Mesenteric fat pad (tissue), 1 donor: ENCODE measurements at places on chromosomes 13 and 19.

DNA sequence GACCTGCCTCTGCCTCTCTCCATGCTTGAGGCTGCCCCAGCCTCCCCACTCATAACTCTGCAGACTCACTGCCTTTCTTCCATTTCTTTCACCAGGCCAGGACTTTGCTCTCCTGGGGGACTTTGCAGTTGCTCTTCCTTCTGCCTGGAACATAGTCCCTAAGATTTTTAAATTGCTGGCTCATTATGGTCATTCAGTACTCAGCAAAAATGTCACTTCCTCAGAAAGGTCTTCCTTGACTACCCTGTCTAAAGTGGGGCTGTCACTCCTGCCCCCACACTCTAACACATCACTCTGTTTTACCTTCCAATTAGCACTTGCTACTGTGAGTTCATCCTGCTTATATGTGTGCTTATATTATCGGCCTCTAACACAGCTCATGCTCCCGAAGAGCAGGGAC is 618.2 kb downstream of the UQCRFS1 start:
- DNase-seq = no peak

DNA sequence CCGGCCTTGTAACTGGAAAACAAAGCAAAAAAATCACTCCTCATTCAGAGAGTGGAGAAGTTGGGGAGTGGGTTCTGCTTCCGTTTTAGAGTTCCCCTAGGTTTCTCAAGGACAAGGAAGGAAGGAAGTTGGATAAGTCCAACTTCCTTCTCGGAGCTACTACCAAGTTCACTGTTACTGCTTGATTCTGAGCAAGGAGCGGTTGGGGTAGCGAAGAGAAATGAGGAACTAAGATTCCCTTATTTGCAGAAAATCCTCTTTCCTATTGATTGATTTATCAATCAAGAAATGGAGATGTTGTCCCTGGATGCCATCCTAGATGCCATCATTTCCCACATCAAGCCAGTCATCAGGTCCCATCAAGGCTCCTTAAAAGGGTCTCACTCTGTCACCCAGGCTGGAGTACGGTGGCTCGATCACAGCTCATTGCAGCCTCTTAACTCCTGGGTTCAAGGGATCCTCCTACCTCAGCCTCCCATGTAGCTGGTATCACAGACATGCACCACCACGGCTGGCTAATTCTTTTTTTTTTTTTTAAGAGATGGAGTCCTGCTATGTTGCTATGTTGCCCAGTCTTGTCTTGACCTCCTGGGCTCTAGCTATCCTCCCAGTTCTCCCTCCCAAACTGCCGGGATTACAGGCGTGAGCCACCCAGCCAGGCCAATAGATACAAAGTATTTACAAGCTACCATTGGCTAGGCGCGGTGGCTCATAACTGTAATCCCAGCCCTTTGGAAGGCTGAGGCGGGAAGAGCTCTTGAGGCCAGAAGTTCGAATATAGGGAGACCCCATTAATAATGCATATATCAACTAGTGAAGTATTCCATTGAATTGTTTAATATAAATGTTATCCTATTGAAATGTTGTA is 809 bp upstream of the B9D2 start:
- DNase-seq = no peak

- no peak for DNase-seq
Measured at GRCh38 chr19:604355-604754, 14.7 kb downstream of the HCN2 start.

DNA sequence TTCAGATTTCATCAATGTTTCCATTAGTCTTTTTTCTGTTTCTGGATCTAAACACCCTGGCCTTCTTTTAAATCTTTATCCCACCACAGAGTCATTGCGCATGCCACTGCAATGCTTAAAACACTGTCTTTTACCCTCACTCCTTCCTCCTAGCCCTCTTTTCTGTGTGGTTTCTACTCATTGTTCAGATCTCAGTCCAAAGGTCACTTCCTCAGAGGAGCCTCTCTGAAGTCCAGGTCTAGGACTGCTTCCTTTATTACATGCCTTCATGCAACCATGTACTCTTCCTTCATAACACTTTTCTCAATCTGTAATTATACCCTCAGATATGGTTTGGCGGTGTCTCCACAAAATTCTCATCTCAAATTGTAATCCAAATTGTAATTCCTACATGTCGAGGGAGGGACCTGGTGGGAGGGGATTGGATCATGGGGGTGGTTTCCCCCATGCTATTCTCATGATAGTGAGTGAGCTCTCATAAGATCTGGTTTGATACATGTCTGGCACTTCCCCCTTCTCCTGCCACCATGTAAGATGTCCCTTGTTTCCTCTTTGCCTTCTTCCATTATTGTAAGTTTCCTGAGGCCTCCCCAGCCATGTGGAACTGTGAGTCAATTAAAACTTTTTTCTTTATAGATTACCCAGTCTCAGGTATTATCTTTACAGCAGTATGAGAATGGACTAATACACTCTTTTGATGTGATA is 808.9 kb downstream of the DIAPH3 start:
- DNase-seq = no peak

DNA sequence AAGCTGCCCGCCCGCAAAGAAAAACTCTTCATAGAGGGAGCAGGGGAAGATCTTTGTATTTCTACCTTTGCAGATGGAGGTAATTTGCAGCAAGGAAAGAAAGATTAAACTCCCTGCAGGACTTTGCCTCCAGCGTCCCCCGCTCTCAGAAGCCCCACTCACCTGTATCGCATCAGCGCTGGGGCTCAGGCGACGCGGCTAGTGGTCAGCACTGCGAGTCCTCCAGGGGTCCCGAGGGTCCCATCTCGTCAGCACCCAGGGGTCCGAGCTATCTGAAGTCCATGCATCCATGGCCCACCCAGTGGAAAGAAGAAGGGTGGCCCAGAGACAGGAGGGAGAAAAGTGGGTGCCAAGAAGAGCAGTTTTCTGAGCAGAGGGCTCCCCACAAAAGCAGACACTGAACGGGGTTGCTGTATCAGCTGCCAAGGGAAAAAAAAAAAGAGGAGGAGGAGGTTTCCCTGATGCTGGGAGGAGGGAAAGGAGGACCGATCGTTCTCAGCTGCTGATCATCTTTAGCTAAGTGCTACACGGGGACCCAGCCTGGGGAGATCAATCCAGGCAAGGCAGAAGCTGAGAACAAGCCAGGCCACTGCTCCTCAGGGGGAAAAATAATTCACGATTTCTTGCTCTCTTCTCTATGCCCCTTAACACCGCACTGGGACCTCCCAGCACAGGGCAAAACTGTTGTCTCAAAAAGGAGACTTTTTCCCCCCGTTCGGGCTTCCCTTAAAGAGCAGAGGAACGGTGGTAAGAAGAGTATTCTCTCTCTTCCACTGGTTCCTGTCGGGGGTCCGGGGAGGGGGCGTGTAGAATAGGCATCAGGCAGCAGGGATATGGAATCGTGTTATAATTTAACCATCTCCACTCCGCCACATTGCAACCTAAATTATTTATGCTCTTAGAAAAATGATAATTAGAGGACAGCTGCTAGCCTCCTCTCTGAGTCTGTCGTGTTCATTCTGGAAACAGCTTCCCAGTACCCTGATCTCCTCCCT is 117.7 kb upstream of the CACNA1A start:
- peak; percentile 51 for DNase-seq

GRCh38 chr13:94759120-94759728 is 46.9 kb upstream of the SOX21 start:
- no peak for DNase-seq

DNA sequence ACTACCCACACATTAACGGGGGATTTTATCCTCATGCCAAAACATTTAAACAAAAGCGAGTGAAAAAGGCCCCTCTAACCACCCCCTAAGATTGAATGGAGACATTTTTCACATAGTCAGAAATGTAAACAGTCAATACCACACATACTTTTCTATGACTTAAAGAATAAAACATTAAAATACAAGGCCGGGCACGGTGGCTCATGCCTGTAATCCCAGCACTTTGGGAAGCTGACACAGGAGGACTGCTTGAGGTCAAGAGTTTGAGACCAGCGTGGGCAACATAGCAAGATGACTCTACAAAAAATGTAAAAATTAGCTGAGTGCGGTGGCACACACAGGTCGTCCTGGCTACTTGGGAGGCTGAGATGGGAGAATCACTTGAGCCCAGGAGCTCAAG is 47.3 kb downstream of the MPHOSPH8 start:
- no peak for DNase-seq

DNA sequence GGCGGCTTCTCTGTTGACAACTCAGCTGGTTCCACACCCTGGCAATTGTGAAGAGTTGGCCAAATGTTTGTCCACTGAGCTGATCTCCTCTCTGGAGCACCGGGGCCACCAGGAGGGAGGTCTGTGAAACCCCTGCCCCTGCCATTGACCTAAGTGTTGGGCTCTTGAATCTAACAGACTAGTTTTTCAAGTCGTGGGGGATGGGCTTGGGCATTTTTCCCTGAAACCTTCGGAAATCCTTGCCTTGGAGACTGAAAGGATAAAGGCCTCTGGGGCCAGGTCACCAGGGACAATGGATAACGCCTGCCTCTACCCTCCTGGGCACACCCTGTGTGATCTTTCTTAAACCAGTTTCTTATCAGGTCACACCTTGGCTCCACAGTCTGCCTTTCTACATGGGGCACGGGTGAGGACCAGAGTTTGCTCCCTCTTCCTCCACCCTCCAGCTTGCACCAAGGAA is 881 bp downstream of the GEMIN7 start:
- DNase-seq = no peak

DNA sequence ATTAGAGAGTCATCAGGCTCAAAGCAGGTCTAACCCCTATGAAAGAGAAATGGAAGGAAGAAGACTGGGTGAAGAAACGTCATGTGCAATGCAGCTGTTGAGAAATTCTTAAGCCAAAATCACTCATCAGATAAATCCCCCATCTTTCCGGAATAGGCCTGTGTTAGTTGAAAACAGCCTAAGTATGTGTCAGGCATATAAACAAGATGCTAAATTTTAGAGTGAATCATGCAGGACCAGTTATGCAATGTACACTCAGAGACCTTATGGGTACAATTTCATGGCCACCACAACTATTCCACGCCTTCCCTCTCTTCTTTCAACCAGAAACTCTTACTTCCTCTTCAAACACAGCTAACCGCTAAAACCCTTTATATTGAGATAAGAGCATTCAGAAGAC is 717.7 kb upstream of the ATXN8OS start:
- DNase-seq = no peak

GRCh38 chr13:102326381-102327118 is 75.3 kb downstream of the FGF14 start:
- DNase-seq = no peak

DNA sequence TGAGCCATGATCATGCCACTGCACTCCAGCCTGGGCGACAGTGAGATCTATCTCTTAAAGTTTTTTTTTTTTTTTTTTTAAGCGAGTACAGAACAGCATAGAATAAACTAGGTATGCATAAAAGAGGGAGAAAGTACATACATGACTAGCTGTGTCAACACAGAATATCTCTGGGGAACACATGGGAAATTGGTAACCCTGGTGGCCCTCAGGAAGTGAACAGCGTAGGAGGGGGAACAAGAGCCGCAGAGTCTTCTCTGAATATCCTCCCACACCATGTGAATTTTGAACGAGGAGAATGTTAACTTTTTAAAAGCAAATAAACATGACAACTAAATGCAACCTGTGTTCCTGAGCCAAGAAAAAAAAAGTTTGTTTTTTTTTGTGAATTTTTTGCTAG is 15.2 kb downstream of the PHLDB3 start:
- DNase-seq = no peak

DNA sequence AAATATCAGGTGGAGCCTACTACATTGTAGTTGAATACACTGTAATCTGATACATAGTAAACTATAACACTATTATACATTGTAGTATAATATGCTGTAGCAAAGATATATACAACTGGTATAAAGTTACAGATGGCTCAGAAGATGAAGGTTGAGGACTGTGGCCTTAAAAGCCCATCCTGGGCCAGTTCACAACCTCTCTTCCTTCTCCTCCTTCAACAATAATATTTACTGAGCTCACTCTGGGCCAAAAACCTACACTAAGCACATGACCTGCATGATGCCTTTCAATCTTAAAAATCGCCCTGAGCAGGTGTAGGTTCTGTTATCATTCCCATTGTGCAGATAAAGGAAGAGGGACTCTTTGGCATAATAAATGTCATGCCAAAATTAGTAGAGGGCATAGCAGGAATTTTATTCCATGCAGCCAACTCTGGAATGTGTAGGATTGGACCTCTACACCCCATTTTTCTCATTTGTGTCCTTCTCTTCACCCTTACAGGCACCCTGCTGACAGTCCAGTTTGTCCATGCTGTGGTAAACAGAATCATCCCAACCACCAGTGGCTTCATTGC is 14.6 kb upstream of the SIN3B start:
- no peak for DNase-seq

DNA sequence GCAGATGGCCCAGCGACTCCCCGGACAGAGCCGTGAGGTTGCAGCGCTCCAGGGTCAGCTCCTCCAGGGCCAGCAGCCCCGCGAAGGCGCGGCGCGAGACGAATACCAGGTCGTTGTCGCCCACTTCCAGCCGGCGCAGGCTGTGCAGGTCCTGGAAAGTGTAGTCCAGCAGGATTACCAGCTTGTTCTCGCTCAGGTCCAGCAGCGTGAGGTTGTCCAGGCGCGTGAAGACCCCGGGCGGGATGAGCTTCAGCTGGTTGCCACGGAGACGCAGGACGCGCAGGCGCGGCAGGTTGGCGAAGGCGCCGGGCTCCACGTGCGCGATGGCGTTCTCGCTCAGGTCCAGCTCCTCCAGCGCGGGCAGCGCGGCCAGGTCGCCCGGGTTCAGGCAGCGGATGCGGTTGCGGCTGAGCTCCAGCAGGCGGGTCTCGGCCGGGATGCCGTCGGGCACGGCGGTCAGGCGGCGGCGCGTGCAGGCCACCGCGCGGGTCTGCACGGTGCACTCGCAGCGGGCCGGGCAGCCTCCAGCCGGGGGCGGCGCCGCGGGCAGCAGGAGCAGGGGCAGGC is 9.3 kb upstream of the PEAK3 start:
- no peak for DNase-seq

DNA sequence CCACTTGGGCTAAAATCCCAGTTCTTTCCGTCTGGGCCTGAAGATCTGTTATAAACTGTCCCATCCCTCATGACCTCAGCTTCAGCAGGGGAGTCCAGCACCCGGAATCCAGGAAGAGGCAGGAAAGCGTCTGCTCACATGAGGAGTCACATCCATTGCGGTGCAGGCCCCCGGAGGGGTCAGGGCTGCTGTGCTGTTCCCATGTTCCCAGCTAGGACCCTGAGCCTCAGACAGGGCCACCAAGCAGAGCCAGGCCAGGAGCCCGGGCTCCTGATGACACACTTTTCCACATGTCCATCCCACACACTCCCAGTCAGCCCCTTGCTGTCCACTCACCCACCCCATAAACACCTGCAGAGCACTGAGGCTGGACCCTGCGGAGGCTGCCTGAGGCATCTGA is 45.3 kb upstream of the VSTM2B start:
- DNase-seq = peak; percentile 43

- DNase-seq = no peak
Measured at GRCh38 chr13:65926750-65927171, 1303.4 kb downstream of the PCDH9 start.
